Activated CD4-positive, alpha-beta T cell treated with anti-CD3 and anti-CD28 coated beads for 48 hours (primary cell): ENCODE measurements at places on chromosomes 4 and X.

DNA sequence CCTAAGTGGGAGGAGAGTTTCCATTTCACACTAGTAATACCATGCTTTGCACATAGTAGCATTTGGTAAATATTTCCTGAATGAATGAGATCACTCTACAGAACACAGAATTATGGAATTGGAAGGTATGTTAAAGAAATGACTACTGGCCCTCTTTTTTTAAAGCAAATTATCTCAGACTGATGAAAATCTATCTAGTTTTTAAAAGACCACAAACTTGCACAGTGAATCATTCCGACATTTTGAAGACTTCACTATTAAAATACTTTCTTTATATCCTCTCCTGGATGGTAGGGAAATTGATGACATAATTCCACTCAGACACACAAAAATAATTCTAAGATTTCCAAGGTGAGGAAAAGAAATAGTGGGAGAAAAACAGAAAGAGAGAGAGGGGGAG is 68.4 kb upstream of the ETNPPL start:
- DNase-seq: no peak

DNA sequence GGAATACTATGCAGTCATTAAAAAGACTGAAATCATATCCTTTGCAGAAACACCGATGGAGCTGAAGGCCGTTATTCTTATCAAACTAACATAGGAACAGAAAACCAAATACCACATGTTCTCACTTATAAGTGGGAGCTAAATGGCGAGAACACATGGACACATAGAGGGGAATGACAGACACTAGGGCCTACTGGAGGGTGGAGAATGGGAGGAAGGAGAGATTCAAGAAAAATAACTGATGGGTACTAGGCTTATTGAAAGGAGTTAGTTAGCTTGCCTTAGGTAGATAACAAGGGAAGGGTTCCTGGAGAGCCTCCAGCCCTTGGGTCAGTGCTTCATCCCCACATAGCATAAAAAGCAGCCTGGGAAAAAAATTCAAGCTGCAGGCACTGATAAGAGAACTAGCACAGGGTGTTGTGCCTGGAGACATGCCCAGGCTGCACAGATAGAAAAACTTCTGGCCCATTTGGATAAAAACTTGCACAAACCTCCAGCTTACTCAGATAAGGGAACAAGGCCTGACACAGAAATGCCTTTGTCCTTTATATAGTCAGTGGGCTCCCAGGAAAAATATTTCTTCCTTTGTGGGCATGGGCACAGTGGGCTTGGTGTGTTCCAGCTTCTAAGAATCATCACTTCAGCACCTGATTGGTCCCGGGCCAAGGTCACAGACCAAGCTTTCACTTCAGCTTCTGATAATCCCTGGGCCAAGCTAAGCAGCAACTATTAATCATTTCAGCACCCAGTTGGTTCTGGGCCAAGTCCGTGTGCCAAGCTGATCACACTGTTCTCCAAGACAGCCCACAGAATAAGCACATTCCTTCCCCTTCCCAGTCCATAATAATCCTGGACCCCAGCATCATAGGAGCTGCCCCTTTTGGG is 23.1 kb upstream of the PWWP3B start:
- DNase-seq: no peak

DNA sequence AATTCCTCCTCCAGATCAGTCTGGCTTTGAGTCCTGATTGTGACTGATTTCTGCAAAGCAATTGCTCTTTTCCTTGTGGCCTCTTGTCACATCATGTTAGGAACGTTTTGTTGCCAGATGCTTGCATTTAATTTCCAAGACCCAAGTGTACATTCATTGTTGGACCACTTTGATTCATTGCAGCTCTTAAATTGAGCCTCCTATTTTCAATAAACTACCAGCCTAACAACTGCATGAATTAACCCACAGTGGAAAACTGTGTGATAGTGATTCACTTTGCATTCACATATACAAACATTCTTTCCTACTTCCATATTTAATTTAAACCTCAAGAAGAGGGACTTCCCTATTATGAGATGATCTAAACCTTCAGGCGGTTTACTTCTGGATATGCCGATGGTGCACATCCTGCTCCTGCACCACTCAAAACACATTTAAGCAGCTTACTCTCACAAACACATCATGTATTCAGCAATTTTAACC is 118.4 kb downstream of the AFF1 start:
- no peak for DNase-seq

GRCh38 chrX:2451501-2452316 is 49.1 kb downstream of the DHRSX start:
- DNase-seq: no peak

DNA sequence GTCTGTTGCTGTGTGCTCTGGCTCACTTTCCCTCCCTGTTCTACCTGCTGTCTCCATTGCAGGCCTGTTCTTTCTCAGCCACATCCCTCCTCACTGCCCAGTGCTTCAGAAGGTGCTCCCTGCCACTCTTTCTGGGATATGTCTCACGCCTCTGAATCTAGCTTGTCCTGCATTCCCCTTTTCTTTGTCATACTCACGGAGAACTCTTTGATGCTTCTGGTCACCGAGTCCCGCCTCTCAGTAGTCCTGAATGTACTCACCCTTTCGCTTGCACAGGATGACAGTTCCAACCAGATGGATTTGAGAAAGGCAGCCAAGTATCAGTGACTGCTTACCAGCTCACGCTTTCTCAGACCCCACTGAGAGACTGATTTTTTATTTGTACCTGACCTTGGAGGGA is 65.2 kb upstream of the TLR2 start:
- no peak for DNase-seq

DNA sequence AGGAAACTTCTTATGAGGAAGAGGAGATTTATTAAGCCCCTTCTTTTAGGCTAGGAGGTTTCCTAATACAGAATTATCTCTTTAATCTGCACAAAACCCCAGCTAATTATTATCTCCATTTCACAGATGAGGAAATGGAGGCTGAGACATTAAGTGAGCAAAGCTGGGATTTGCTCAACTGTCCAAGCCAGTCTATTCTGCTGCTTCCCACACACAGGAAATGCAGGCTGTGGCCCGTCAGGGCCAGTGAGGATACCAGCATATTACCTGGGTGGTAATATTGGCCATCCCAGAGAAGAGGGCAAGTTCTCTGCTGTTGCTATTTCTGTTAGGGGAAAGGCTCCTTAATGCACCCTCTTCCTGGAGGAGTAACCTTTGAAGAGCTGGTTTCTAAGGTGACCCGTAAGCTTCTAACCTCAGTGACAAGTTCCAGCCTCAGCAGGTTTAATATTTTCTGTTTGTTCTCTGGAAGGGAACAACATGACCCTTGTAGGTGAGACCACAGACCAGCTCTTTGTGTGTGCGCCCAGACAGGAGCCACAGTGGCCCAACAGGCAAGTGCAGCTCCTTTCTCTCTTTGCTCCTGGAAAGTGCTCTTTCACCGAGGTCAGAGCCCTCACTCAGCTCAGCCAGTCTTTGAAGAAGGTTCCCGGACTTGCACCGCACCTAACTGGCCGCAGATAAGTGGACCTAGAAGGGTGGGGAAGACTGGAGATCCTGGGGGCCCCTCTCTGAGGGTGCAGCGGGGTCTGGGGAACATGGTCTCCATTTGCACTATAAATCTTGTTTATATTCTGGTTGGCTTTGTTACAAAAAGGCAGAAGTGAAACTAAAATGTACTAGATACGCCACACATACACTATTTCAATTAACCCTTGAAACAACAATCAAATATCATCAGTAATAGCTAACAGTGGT is 35.5 kb downstream of the TBC1D9 start:
- DNase-seq: no peak

DNA sequence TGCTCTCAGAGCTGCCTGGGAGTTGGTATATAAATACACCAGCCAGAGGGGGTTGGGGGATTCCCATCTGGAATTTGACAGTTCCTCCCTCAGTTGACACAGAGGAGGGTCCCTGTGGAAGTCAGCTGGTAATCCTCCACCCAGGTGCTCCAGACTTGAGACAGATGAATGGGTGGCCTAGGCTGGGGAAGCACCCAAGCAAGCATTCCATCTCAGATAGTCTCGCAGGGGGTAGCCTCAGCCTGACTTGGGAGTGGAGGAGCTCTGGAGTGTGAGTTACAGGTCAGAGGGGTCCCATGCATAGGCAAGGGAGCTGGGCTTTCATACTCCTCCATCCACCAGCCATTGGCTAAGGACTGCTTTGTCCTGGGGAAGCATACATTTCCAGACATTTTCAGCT is 229.3 kb upstream of the BCOR start:
- DNase-seq: no peak

GRCh38 chr4:183335369-183335940 is 13.2 kb upstream of the CLDN24 start:
- DNase-seq: no peak

DNA sequence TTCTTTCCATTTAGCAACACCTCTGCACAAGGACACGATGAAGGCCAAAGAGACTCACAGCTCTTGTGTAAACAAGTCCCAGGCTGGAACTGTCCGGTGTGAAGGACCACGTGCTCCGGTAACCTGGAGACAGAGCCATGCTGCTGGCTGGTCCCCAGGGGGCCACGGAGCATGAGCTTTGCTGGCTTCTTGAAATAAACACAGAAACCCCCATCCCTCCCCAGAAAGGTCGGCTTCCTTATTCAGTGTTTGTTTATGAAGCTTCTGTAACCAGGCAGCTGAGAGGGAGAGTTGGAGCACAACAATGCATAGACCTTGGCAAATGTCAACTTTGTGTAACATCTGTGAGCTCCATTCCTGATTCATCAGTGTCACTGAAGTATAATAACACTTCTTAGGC is 109.4 kb downstream of the GPR143 start:
- DNase-seq: no peak

DNA sequence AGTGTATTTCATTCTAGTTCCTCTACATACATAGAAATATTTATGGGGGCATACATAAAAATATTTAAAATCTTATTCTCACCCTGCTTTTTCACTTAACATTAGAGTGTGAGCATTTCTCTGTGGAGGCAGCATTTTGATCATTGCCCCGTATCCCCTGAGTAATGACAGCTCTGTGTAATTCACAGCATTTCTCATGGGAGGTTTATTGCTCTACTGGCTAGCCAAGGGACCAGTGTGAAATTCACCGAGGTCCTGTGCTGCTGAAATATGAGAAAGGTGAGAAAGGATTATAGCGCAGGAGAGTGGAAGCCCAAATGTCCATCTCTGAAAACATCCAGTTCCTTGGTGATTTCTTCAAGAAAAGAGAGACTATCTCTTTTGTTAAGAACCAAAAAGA is 22.9 kb downstream of the PDGFC start:
- no peak for DNase-seq

DNA sequence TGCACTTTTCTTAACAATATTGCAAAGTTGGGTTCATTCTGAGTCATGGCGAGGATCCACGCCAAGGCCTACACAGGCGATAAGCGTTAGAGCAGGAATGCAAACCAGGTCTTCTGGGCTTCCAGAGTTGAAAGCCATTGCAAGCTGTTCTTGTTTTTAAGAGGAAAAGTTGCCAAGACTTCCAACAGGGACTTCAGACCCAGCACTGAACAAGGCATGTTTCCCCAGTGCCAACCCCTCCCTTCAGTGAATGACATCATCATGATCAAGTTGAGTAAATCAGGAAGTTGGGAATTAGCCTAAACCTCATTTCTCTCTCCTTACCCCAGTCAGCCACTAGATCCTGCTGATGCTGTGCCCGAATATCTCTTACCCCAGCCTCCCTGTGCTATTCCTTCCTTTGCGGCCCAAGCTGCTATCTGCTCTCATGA is 355.1 kb downstream of the HS3ST1 start:
- DNase-seq: no peak

DNA sequence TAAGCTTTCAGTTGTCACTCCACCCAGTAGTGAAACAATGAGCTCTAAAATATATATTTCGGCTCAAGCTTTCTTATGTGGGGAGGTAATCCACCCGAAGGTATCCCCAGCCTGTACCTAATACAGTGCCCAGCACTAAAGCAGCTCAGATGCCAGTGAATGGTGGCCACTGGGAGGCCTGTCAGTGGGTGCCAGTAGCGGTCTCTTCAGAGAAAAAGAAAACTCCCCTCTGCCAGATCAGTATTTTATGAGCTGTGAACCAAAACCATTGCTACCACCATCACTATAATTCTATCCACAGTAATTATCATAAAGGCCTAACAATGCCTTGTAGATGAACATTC is 835 bp upstream of the NFKB1 start:
- DNase-seq: peak; percentile 45

DNA sequence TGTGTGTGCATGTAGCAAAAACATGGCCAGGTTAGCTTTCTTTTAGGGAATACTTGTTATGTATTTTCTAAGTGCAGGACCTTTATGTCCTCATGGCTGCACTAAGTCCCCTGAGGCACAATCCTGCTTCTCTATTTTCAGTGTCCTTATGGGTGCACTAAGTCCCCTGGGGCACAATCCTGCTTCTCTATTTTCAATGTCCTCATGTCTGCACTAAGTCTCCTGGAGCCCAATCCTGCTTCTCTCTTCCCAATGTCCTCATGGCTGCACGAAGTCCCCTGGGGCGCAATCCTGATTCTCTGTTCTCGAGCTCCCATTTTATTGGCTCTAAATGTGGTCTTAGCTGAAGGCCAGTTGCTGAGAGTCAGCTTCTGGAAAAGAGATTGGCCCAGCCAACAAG is 49.7 kb upstream of the GPRIN3 start:
- DNase-seq: no peak

GRCh38 chr4:145623831-145624230 is 4.6 kb downstream of the MMAA start:
- DNase-seq: no peak

GRCh38 chrX:73262991-73263390 is 48.3 kb upstream of the NAP1L2 start:
- no peak for DNase-seq

DNA sequence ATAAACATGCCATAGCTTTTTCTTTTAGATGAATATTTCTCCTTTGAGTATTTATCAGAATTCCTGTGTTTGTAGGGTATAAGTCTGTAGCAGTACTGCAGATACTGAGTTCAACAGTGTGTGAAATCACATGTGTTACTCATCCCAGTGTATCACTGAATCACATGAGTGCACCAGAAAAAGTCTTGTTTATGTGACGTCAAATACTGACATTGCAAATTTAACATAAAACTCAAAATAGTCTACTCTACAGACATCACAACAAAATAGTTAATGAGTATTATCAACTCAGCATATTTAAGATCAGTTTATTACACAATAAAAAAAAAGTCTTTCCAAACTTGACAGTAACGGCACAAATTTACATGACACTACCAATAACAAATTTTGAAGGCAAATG is 221.3 kb downstream of the DCTD start:
- DNase-seq: no peak

DNA sequence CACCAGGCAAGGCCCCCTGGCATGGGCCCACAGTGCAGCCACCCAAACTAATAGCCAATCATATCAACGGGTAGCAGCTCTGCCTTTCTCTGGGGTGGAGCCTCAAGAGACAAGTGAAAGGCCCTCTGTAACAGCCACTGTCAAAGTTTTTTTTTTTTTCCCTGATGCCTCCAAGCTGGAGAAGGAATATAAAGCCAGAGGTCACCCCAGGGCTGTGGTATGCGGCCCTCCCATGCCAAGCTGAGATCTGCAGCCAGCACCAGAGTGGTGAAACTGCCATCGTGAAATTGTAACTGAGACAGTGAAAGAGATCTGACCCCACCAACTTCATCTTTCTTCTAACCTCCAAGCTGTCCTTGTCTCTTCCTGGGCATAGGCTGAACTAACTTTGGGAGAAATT is 407.0 kb downstream of the KLHL4 start:
- DNase-seq: no peak

- DNase-seq: no peak
Observed at GRCh38 chrX:154349359-154349935, 25.0 kb downstream of the FLNA start.
